Mucosa of descending colon (tissue), 3 donors: ENCODE measurements at places on chromosomes 12 and 14.
A peak's percentile ranks its signal among the peaks of the same experiment; 100 is the strongest.

GRCh38 chr12:3293446-3294161 is 197.4 kb upstream of the PRMT8 start:
- DNase-seq = no peak

DNA sequence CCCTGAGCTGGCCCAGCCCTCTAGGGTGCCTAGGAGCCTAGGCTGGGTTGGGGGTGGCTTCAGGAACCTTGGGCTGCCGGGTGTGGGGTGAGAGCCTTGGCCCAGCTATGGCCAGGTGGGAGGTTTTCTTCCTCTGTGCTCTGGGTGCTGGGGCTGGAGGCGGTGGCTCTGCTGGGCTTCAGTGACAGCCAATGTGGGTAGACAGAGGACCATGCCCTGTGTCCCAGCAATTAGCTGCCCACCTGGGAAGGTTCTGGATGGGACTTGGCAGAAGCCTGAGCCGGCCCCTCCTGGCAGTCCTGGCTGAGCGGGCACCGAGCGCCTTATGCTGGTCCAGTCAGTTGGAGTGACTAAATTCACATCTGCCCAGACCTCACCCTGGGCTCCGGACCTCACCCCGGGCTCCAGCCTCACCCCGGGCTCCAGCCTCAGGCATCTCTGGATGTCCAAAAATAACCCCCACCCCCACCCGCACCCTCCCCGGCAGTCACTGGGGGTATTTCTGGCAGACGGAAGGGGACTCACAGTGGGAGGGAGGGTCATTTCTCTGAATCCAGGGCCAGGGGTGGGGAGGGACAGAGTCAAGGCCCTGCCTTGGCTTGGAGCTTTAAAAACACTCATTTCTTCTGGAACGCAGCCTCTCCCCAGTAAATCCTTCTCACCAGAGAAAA is 46.9 kb downstream of the CYP46A1 start:
- peak; percentile 24 for DNase-seq

DNA sequence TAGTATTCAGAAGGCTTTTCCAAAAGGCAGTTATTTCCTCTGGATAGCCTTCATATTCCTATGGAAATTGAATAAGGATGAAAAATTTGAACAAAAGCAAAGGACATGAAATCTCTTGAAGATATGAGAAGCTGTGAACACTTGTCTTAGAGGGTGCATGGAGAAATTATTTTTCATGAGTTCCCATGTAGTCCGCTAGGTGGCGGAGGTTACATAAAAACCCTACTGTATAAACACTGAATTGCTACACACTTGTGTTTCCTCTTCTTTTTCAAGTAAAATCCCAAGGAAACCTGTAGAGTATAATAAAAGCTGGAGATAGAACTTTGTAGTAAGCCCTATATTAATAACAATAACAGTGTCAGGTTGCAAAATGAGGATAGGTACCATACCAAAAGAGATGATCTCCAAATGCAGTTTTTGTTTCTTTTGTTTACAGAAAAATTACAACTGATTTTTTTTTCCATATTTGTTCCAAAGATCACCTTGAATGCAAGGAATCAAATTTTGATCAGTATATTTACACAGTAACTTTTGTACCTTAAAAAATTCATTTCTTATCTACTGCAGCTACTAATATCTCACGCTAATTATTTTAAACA is 37.8 kb upstream of the OR4E1 start:
- DNase-seq = no peak

DNA sequence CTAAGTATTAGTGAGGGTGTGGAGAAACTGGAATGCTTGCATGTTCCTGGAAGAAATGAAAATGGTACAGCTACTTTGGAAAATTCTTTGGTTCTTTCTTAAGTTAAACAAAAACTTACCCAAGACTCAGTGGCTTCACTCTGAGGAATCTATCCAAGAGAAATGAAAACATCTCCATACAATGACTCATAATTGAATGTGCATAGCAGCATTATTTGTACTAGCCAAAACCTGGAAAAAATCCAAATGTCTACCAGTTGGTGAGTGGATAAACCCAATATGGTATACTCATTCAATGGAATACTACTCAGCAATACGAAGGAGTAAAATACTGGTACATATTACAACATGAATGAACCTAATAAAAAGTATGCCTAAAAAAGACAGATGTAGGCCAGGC is 18.0 kb upstream of the CRACR2A start:
- DNase-seq = no peak

GRCh38 chr14:61147381-61147821 is 133.7 kb downstream of the TMEM30B start:
- no peak for DNase-seq

DNA sequence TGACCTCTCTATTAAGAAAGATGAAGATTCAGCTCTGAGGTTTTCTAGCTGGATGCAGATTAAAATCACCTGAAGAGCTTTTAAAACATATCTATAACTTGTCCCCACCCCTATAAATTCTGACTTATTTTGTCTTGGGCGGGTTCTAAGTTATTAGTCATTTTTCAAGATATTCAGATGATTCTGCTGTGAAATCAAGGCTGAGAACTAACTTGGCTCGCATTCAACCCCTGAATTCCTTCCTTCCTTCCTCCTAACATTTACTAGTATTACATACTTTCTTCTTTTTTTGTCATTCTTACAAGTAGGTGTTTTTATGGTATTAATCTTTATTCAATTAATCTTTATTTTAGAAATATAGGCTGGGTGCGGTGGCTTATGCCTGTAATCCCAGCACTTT is 55.4 kb downstream of the SSPN start:
- no peak for DNase-seq

- no peak for DNase-seq
Measured at GRCh38 chr14:36988989-36989388, 183.4 kb downstream of the SLC25A21 start.

DNA sequence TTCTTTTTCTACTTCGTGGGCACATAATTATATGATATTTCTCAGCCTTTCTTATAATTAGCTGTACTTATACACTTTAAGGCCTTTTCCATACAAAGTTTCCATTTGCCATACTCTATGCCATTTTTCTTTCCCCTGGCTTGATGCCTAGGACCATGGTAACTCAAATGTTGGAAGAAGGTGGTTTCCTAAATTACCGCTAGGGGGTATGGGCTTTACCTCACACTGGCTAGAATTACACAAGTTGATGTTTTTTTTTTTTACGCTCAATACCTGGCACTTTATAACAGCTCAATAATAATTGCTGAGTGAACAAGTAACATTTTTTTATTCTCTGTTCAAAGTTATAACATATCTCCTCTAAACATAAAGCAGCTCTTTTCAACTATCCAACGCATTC is 306.8 kb upstream of the LRFN5 start:
- no peak for DNase-seq

DNA sequence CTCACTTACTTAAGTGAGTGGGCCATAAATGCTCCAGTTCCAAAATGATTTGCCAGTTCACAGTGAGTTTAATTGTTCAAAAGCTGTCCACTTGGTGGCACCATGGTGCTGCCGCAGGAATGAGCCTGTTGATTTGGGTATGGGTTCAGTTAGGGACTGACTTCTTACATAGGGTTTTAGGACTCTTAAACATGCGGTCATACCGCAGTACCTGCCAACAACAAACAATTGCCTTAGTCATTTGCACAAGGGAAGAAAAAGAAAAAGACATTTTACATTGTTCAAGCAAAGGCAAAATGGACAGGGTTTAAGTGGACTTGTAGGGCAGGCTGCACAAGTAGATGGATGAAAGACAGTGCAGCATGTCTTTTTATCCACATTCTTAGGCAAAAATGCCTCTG is 80.0 kb upstream of the DBX2 start:
- DNase-seq = peak; percentile 34

- no peak for DNase-seq
Measured at GRCh38 chr14:73003681-73004080, 23.2 kb downstream of the ZFYVE1 start.

GRCh38 chr12:106020736-106021135 is 118.0 kb downstream of the NUAK1 start:
- DNase-seq = no peak

DNA sequence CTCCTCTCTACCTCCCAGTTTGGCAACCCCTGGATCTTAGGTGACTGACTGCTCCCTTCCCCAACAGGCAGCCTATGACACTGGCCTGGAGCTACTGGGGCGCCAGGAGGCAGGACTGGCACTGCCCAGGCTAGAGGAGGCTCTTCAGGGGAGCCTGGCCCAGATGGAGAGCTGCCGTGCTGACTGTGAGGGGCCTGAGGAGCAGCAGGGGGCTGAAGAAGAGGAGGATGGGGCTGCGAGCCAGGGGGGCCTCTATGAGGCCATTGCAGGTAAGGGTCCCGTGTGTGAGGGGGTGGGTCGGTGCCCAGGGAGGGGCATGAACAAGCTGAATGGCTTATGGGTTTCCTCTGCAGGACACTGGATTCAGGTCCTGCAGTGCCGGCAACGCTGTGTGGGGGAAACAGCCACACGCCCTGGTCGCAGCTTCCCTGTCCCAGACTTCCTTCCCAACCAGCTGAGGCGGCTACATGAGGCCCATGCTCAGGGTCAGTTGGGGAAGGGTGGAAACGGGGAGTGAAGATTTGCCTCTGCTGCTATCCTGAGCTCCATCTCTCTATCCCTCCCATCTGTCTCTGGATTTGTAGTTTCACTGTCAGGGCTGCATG is 2.2 kb downstream of the P3H3 start:
- DNase-seq = no peak

DNA sequence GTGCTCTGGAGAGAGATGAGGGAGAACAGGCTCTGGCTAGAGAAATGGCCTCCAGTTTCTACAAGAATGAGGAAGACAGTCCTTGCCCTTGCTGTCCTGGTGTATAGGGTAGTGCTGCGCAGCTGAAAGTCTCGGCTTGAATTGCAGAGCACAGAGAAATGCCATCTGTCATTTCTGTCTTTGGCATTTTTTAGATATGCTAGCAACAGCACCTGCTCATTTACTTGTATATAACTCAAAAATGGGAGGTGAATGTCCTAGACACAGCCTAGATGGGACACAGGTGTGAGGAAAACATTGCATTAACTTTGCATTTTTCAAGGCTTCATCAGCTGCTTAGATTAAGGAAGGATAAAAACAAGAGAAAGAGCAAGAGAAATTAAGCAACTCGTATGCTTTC is 35.8 kb downstream of the GPR19 start:
- DNase-seq = no peak

GRCh38 chr14:55518391-55518790 is 61.6 kb upstream of the KTN1 start:
- DNase-seq = peak; percentile 22

DNA sequence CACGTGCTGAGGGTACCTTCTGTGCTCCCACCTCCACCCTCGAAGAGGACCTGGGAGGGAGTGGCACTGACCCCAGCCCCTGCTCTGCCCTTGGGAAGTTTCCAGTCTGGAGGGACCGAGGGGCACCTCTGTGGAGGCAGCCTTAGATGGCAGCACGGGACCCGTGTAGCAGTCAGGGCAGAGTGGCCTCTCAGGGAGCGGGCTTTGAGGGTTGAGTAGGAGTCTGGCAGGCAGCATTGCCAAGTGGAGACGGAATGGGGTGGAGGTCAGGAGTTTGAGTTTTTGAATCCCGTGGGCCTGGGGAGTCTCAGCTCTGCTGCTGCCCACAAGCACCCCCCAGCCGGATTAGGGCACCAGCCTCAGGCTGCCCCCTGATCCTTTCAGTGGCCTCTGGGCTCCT is 21.6 kb downstream of the KIF26A start:
- no peak for DNase-seq

DNA sequence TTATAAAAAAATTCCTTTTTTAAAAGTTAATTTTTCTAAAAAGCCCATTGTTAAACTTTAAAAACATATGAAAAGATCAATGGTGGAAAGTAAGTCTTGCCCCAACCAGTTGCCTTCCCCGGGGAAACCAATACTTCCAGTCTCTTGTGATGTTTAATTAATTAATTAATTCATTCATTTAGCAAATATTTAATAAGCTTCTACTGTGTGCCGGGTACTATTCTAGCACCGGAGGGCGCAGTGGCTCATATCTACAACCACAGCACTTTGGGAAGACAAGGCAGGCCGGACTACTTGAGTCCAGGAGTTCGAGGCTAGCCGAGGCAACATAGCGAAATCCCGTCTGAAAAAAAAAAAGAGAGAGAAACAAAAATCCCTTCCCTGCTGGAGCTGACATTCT is 87.4 kb downstream of the HECTD4 start:
- DNase-seq = no peak

DNA sequence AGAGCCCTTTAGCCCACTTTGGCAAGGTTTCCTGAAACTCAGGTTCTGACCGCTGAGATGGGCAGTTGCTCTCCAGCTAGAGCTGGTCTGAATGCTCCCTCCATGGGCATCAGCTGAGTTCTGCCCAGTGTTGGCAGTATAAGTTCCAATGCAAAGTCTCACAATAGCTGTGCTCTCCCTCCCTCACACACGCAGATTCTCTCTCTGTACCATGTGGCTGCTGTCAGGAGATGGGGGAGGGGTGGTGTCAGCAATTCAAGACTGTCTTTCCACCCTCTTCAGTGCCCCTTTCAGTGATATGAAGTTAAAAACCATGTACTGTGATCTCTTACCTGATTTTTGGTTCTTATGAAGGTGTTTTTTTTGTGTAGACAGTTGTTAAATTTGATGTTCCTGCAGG is 164.3 kb upstream of the PLEKHA5 start:
- DNase-seq = no peak

GRCh38 chr12:97309921-97310320 is 152.7 kb upstream of the RMST start:
- no peak for DNase-seq

GRCh38 chr14:99892406-99892805 is 99.2 kb downstream of the EML1 start:
- DNase-seq = no peak

DNA sequence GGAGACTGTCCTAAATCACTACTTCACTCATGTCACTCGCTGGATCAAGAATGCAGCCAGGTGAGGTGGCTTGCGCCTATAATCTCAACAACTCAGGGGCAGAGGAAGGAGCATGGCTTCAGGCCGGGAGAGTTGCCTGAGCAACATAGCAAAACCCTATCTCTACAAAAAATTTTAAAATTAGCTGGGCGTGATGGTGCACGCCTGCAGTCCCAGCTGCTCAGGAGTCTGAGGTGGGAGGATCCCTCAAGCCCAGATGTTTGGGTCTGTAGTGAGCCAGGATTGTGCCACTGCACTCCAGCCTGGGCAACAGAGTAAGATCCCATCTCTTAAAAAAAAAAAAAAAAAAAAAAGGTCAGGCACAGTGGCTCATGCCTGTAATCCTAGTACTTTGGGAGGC is 5.9 kb downstream of the SMAGP start:
- DNase-seq = no peak
